Stimulated activated CD4-positive, alpha-beta T cell treated with anti-CD3 and anti-CD28 coated beads, Interleukin-12 subunit alpha, Interleukin-12 subunit beta, amount 100 ng/mL, for 48 hours (primary cell): ENCODE measurements at places on chromosomes 6 and 20.

DNA sequence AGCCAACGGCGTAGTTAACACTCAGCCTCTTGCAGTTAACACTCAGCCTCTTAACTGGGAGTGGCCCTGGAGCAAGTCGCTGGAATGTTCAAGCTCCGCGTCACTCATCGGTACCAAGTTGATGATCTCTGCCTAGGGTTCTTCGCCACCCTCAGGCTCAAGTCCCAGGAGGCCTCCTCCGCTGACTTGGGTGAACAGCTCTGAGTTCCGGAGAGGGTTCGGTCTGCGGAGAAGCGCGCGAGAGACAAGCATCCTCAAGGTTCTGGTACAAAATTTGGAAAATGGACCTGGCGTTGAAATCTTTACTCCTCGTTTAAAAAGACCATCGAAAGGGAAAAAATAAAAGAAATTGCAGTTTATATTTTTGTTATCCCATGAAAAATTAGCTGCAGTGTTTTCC is 876 bp upstream of the DSP start:
- DNase-seq, result no peak

DNA sequence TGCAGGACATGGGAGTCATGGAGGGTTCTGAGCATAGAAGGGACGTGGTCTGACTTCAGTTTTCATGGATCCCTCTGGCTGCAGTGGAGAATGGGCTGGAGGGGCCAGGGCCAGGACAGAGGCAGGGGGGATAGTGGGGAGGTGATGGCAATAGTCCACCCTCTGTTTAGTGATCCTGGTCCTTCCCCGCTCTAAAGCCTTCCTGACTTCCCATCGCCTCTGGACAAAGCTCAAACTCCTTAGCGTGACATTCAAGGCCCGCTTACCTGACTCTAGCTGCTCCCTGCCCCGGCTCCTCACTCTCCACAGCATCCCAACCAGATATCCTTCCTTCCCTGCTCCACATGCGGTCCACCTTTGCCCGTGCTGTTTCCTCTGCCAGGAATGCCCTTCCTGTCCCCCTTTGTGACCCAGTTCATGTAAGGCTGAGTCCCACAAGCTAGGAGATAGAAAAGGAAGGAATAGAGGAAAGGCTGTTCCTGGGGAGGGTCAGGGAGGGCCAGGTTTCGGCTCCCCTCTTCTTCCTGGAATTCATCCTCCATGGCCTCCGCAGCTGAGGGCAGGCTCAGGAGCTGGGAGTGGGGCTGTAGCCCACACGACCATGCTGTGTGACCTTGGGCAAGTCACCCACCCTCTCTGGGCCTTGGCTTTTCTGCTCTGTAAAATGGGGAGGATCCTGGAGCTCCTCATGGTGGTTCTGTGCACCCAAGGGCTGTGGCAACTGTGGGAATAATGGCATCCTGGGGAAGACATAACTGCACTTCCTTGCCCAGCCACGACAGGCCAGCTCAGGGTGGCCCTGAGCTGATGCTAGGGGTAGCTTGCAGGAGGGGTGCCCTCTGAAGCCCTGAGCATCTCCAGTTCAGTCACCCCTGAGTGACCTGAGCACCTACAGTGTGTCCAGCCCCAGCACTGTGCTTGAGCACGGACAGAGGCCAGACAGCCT is 116.1 kb downstream of the CEBPB start:
- DNase-seq, result no peak

- DNase-seq, result no peak
These were observed 102.5 kb downstream of the PAK5 start for GRCh38 chr20:9736373-9736772.

- DNase-seq, result no peak
These were observed 302.0 kb upstream of the STXBP5 start for GRCh38 chr6:146901940-146902816.

DNA sequence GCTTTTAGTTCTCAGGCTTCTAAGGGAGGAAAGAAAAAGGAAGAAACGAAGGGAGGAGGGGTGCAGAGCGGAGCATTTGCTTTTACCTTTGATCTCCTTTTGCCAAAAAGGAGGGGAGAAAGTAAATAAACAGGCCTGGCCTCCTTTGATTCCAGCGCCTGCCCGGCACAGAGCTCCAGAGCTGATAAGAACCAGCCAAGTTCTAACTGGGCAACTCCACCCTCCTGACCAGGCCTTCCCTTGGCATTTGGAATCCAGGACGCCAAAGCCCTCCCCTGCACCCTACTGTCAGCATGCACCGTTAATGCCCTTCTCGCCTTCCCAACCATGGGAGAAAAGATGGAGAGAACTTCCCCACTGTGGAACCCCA is 120.8 kb upstream of the PTPN1 start:
- no peak for DNase-seq

DNA sequence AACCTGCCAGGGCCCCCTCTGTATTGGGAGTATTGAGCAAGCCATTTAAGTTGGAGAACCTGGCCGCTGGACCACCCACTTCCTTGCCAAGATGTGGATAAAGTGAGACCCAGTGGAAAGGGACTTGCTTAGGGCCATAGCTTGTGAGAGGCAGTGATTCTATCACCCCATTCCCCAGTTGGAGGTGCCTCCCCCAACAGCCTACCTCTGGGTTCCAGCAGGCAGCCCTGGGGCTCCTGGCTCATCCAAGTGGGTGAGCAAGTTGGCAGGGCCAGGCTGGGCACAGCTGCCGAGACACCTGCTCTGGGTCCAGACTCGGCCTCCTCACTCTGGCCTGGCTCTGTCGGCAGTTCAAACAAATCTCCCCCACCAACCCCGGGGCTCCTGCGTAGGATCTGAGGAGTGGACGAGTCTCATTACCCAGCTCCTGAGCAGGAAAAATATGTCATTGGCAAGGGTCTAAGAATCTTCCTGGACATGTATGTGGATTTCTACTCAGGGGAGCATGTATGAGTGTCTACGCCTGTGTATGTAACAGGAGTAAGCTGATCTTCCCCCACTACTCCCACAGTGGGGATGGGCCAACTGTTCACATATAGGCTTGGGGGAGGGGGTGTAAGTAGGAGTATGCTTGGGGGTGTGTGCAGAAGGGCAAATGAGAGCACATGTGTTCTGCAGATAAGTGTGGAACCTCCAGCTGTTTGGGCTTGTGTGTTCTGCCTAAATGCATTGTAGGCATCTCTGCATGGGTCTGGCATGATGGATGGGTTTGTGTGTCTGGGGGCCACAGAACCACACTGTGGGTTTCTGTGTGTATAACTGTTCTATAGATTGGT is 1.9 kb downstream of the ID1 start:
- no peak for DNase-seq

GRCh38 chr6:46010771-46011170 is 4.9 kb downstream of the CLIC5 start:
- no peak for DNase-seq

GRCh38 chr6:152540381-152540780 is 96.8 kb downstream of the SYNE1 start:
- no peak for DNase-seq

- DNase-seq, result no peak
These were observed 492.1 kb upstream of the EYS start for GRCh38 chr6:66199171-66199570.

DNA sequence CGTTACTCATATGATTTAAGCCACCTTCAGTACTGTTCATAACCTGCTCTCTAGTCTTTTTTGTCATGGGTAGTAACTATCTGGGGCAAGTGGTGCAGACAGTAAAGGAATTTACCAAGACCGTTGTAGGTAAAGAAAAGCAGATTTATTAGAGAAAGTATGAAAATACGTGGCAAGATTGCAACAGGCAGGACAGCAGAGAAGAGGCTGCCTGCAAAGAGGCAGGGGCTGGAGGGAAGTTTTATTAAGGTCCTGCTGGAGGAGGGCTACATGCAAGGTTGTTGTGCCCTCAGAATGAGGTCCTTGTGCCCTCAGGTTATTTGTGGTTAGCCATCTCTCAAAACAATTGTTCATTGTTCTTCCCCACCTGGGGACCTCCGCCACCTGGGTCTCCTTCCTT is 444.3 kb downstream of the BCKDHB start:
- no peak for DNase-seq

DNA sequence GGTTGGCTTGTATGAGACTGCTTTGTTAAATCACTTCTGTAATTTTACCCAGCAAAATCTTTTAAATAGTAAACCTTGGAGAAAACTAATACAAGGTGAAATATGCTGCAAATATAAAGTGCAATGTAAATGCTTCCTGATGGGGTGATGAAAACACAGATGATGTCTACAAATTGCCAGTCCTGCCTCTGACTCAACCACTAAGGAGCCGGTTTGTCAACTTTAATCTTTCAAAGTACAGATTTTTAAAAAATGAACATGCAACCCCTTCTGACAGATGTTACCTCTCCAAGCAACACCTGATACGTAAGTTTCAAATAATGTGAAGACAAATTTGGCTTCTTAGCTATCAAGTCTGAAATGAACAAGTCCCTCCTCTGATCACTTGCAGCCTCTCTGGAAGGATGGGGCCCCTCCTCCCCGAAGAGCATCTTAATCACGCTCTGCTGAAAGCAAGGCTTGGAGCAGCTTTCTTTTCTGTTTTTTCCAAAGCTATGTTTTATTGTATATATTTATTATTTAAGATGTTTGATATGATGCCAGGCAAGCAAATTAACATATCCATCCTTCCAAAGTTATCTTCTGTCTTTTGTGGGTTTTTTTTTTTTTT is 196.0 kb downstream of the MYLK4 start:
- no peak for DNase-seq

DNA sequence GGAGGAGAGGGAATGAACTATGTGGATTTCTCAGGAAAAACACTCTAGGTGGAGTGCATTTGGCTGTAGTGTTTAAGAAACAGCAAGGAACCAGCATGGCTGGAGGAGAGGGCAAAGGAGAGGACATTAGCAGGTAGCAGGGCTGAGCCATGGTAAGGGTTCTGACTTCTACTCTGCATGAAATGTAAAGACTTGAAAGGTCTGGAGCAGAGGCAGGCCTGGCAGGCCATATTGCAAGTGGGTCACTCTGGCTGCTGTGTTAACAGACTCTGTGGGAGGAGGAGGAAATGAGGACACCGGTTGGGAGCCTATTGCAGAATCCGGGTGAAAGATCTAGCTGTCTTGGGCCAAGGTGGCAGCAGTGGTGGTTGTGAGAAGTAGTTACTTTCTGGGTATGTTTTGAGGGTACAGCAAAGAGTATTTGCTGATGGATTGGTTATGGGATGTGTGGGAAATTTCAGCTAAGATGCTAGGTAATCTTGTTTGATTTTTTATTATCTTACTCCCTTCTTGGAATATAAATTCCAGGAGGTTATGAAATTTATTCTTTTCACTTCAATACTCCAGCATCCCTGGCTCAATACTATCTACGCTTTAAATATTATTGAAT is 115.9 kb upstream of the BCLAF1 start:
- no peak for DNase-seq

DNA sequence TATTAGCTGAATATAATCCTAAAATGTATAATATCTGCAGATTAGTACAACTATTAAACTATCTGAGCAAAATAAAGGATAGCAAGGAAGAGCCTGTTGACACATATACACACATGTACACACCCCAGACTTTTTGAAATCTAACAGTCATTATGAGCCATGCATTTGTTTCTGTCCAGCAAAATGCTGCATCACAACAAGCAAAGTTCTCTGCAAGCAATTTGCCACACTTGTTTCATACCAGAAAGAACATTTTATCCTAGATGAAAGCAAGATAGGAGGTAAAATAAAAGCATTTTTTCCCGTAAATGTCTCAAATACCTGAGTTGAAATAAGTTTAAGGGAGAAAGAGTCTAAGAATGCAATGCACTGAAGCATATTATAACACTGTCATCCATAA is 145.2 kb downstream of the COL21A1 start:
- DNase-seq, result no peak

- DNase-seq, result peak; percentile 98
These were observed at the start of gene DSN1 for GRCh38 chr20:36773597-36774390. DSN1 (minus strand) TSS chr20:36773763; CDS start chr20:36771458, 2,305 bp downstream.

- no peak for DNase-seq
These were observed 22.6 kb downstream of the SNX9 start for GRCh38 chr6:157845493-157846259.

- DNase-seq, result no peak
These were observed 641 bp downstream of the TEAD3 start for GRCh38 chr6:35496036-35496840.

DNA sequence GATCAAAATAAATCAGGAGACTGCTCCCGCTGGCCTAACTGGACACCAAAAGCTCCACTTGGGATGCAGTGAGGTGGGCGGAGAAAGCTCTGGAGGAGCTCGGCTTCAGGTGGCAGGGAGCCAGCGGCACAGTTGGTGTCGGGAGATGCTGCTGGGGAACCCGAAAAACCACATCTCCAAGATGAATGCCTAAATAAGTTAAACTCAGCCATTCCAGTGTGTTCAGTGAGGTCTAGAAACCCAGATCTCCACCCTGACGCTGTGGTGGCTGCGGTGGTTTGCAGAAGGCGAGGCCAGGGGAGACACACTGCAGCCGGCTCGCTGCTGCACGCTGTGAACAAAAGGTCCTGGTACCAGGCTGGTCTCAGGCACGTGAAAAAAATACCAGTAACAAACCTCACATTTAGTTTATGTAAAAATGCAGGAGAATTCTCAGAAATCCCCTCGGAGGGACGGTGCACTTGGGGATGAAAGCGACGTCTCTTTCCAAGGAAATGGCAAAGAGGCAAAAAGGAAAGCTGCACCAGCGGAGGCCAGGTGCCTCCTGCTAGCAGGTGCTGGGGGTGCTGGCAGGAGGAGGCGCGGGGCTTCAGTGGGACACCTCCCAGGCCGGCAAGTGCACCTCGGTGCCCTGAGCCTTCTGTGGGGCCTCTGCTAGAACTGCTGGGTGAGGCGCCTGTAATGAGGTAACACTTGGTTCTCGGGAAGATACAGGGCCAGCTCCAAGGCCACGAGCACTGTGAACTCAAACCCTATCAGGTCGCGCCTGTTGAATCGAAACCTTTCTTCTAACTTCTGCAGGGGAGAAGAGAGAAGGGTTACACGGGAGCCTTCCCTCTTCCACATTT is 3.6 kb downstream of the RPS21 start:
- no peak for DNase-seq

DNA sequence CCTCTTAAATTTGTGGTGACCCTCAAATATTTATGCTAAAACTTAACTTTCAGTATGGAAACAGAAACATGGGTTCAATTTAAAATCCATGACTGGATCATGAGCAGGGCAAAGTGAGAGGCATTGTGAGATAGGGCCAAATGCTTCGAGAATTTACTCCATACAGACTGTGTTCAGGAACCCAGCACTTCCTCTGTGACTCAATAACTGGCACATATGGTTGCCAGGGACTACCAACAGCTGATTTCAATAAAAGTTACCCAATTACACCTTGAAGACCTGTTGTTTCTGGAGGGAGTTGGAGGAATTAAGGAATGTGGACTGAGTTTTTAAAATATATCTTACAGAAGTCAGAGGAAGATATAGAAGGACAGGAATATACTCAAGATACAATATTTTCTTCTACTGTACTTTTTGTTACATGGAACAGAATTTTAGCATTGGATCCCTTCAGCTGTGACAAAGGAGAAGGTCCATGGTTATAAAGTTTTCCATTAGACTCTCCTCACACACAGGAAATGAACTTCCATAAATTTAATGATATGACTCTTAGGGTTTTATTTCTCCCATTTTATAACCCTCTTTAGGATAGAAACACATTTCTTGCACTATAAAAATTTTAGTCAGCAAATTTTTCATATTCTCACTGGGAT is 258.5 kb downstream of the KHDC1L start:
- DNase-seq, result no peak

- DNase-seq, result no peak
These were observed 236.4 kb downstream of the LRFN2 start for GRCh38 chr6:40350747-40351217.
